ENCODE measurements at places on chromosomes 1 and 21.

GRCh38 chr1:233261695-233262094, 33.8 kb downstream of the PCNX2 start:
- DNase-seq: no peak

DNA sequence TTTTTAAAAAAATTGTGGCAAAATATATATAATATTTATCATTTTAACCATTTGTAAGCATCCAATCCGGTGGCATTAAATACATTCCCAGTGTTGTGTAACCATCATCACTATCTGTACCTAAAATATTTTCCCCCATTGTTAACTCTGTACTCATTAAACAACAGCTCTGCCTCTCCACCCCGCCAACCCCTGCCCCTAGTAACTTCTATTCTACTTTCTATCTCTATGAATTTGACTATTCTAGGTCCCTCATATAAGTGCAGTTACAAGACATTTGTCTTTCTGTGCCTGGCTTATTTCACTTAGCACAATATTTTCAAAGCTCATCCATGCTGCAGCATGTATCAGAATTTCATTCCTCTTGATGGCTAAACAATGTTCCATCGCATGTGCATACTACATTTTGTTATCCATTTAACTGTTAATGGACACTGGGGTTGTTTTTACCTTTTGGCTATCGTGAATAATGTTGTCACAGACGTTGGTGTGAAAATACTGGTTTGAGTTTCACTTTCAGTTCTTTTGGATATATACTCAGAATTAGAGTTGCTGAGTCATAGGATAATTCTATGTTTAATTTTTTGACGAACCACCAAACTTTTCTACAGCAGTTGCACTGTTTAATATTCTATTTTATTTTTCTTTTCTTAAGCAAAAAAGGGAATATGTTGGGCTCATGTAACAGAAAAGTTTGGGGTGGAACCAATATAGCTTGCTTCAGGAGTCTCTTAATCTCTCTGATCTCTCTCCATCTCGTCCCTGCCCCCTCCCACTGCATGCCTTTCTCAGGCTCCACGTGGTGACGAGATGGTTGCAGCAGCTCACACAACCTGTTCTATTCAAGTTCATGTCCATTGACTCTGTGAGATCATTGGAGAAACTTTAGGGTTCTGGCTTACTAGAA, 25.2 kb upstream of the RCAN1 start:
- no peak for DNase-seq

GRCh38 chr1:186016856-186017255, 282.7 kb downstream of the HMCN1 start:
- DNase-seq: no peak

DNA sequence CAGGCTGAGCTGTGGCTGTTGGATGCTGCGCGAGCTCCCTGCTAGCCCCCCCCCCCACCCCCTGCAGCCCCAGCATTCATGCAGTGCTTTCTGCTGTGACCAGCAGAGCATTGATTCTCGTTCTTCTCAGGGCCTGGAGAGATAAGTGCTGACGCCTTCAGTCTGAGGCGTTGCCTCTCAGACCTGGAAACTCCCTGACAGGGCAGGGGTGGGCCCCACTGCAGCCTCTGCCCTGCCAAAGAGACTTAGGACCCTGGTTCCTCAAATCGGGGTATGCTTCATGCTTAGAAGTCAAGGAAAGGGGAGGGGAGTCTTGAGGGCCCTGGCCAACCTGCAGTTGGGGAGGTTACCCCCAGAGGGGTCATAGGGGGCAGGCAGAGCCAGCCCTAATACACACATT, 38.5 kb downstream of the PTPRF start:
- DNase-seq: no peak

- DNase-seq: peak; percentile 62
Measured at GRCh38 chr21:14773777-14774345, 227.7 kb upstream of the SAMSN1 start.

- DNase-seq: no peak
Measured at GRCh38 chr1:209037064-209037463, 546.5 kb upstream of the CAMK1G start.

DNA sequence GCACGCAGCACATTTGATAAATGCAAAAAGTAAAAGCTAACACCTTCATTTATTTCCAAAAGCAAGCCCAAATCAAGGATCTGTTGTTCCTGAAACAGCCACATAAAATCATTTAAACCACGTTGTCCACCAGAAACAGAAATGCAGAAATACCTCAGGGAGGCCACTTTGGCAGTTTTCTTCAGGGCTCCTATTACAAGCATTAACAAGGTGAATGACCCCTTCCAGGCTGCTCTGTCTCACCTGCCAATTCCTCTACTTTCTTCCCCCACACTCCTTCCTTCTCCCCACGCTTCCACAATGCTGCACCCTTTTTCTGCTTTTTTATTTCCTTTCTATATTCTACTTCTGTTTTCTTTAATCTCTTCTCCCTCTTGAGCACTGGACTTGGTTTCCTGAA, 55.0 kb upstream of the PTGFRN start:
- no peak for DNase-seq

- no peak for DNase-seq
Measured at GRCh38 chr1:198879711-198880306, 241.0 kb downstream of the PTPRC start.

- DNase-seq: no peak
Measured at GRCh38 chr1:5758000-5758858, 234.0 kb downstream of the NPHP4 start.

DNA sequence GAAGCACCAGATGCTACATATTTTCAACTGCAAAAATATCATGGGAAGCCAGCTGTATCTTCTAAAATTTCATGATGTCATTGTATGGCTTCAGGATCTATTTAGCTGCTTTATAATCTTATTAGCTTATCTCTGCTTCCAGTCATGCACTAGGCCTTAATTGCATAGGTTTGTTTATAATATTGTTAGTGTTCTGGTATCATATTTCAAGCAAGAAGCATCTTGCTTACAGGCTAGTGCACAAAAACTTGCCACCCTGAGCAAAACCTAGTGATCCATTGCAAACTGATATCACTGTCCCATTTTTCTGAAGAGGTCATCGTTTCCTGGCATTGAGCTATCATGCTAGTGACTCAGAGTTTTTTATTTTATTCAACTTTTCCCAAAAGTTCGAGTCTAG, 15.7 kb upstream of the NRIP1 start:
- no peak for DNase-seq

GRCh38 chr1:44685881-44686280, 11.4 kb downstream of the ARMH1 start:
- no peak for DNase-seq

GRCh38 chr1:203286161-203286984, 18.9 kb upstream of the BTG2 start:
- DNase-seq: no peak

- DNase-seq: no peak
Measured at GRCh38 chr1:76942549-76942948, 75.3 kb downstream of the ST6GALNAC5 start.

- no peak for DNase-seq
Measured at GRCh38 chr1:157124855-157125254, 13.3 kb downstream of the ETV3 start.

- DNase-seq: no peak
Measured at GRCh38 chr1:41618066-41618825, 133.8 kb upstream of the EDN2 start.

DNA sequence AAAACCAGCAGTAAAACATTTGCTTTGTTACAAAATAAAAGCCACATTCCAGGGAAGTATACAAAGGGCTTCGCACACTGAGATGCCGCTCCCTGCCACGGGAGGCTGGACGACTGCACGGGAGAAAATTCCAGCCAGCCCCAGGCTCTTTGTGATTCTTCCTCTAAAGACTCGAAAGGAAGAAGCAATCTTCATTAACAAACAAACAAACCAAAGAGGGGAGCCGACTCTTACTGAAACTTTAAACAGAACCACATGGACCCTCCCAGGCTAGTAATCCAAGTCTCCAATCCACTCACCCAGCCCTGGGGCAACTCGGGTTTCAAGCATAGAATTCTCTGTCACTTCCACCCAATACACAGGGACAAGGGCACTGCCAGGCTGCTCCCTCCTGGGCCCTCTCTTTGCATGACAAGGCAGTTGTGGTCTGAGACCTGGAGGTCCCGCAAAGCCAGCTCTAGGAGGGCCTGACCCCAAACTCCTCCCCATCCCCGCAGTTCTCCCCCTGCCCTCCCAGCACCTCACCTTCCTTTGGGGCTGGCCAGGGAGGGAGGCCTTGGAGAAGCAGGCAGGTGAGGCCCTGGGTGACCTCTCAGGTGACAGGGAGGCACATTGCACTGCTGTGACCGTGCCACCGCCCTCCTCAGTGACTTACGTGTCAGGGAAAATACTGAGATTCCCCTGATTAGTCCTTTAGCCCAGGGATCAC, 26.6 kb upstream of the COL18A1 start:
- DNase-seq: no peak

DNA sequence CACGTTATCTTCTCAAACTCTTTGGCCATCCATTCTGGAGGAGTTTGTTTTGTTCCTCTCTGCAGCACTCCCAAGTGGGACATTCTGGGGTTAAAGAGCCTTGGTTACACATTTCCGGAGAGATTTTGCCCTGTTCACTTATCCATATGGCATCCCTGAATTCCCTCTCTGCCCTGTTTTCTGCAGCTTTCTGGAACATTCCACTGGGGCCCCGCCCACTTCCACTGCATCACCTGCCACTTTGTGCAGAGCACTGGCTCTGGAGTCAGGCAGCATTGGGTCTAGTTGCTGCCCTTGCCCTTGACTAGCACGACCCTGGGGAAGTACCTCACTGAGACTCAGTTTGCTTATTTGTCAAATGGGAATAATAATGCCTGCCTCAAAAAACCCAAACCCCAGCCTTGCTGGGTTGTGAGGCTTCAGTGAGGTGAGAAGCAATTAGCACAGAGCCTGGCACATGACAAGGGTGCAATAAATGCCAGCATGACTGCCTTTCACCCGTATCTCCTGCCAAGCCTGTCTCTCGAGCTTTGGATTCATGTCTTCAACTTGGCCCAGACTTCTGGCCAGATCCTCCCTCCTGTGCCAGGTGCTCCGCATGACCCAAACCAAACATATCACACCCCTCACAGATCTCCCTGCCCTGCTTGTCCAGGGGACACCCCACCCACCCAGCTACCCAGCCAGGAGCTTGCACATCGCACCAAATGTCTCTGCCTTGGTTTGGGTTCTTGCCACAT, 38.3 kb downstream of the IL6R start:
- DNase-seq: no peak

DNA sequence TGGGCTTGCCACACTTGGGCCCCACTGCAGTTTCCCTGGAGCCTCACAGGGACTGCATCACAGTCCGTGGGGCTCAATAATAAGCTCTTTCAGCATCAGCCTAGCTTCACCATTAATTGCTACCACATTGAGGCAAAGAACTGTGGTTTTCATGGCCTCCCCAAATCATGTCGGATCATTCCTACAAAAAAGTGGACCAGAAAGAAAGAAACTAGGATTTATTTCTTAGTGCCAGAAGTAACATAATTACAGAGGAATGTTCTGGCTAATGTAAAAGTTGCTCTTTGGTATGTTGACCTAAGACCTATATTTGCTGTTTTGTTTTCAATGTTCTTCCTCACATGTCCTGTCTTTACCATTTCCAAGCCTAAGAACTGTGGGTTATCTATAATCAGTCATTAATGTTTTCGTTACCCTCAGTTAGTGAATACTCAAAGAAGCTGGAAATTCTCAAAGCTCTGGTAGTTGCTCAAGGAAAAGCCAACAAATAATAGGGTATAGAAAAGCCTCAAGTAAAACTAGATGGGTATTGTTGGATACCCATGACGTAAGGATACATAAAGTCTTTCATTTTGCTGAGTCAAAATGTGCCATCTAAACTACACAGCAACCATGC, 173.9 kb downstream of the LTN1 start:
- DNase-seq: no peak

- DNase-seq: no peak
Measured at GRCh38 chr1:182955596-182956588, 2.9 kb upstream of the SHCBP1L start.

- no peak for DNase-seq
Measured at GRCh38 chr1:27993241-27993640, 33.5 kb downstream of the XKR8 start.

GRCh38 chr1:110829955-110830553, 42.9 kb upstream of the CD53 start:
- no peak for DNase-seq

- no peak for DNase-seq
Measured at GRCh38 chr1:31029026-31029425, 36.5 kb downstream of the PUM1 start.

GRCh38 chr1:63318201-63318979, 4.0 kb upstream of the FOXD3 start:
- no peak for DNase-seq

DNA sequence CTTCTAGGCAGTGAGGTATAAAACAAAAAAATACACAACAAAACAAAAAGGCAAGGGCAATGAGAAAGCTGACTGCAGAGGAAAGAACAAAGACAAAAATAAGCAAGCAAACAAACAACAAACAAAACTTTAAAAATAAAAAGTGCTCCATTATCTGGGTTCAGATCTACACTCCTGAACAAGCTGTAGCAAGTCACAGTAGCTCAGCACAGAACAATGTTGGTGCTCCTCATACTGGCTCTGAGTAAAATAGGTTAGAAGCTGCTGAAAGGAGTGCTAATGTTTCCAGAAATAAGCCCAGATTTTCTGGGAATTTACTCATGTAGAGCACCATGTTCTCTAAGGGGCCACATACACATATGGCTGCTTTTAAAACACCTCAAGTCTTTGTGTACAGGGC, 16.6 kb upstream of the DUSP10 start:
- DNase-seq: no peak

- peak; percentile 69 for DNase-seq
Measured at GRCh38 chr1:220462752-220463151, 65.2 kb upstream of the MARK1 start.

- DNase-seq: no peak
Measured at GRCh38 chr21:17053321-17053720, 459.5 kb upstream of the CXADR start.

DNA sequence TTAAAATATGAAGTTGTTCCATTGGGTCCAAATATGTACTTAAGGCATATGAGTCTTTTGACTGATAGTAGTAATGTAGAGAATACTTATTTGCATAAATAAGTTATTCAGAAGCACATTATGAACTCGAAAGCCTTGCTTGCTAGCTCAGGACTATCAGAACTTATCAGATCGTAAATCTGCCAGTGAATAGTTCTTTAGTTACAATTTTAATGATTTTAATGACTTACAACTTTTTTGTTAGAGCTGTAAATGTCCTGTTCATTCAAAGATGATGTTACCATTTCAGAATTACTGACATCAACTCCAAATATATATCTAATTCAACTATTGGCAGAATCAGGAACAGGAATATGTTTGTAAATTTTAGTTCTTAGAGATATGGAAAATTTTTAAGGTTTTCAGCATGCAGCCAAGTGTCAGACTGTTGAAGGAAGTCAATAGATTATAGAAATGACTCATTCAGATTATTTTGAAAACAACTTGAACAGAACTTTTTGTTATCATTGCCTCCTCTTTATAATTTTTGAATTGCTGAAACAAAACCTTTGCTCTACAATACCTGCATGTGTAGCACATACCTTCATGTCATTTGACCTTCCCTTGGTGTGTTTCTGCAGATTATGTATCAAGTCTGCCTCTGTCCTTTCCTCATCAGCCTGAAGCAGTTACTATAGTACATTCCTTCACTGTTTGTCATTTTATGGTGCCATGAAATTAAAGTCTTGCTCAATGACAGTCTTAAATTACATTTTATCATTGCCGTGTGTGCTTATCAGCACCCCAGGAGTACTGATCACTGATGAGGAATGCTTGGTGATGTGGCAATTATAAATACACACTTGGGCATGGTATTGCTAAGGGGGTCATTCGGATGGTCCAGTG, 44.9 kb downstream of the LRRC8D start:
- no peak for DNase-seq

Measured in ecto neural progenitor cell (in vitro differentiated cells).